ENCODE measurements at places on chromosomes 5 and 9.

DNA sequence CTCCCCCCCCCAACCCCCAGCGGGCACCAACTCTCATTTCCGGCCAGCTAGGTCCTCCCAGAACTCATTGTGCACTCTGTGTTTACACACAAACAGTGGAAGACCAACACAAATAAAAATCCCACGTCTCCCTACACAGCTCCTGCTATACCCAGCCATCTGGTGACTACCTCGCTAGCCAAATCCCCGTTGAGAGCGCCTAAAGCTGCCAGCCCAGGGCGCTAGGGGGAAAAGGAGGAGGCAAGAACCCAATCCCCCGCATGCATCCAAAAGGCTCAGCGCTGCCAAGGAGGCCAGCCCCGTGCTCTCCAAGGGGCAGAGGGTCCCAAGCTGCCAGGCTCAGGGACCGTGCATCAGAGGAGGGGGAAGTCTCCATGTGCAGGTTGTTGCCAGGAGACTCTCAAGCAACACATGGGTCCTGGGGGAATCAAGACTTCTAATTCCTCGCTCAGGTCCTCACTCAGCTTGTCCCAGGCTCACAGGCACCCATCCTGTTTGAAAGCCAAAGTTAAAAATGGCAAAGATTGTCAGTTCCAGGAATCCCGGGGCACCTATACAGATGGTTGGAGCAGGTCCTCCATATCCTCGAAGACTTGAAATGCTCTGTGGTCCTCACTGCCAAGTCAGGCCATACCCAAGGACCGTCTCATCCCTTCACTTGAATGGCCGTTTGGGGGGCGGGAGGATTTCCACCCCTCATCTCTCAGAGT lies 2.7 kb downstream of the ASTN2 start:
- DNase-seq = no peak

GRCh38 chr5:83493644-83494043 lies 22.1 kb downstream of the VCAN start:
- no peak for DNase-seq

- DNase-seq = no peak
These were observed 32.1 kb upstream of the DENND4C start for GRCh38 chr9:19198406-19198805.

DNA sequence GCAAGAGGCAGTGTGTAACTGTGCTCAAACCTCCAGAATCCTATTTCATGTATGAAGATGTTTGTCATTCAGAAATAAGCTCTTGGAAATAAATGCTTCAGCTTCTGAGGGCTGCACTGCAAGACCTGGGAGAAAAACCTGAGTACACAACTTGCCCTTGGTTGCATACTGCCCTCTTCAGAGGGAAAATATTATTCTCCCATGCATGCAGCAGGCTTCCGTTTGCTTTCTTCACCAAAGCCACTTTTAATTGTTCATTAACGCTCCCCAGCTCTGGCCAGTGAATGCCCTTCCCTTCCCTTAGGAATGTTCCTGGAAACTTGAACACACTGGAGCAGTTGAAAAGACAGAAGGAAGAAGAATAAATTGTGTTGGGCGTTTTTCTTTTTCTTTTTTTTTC lies 2.5 kb upstream of the WHRN start:
- DNase-seq = no peak

GRCh38 chr9:114016101-114016500 lies 62.0 kb downstream of the AMBP start:
- no peak for DNase-seq

GRCh38 chr5:50320131-50320749 lies 120.8 kb downstream of the EMB start:
- no peak for DNase-seq

GRCh38 chr5:141560151-141560550 lies 58.6 kb downstream of the DIAPH1 start:
- DNase-seq = peak; percentile 41

- no peak for DNase-seq
These were observed 366.7 kb upstream of the IRX4 start for GRCh38 chr5:2249442-2249841.

DNA sequence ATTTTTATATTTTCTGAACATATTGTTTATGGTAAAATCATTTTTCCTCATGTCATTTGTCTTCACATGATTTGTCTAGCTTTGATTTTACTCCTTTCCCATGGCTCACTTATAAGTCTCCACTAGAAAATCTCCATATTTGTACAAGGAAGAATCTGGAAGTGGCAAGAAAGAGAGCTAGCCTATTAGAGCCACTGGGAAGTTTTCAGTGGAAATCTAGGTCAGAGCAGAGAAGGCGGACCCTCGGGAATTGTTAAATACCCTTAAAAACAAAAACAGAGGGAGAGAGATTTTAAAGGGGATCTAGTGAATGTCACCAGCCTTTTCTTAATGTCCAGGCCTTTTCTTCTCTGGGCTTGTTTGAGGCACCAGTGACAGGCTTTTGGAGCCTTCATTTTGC lies 56.6 kb downstream of the GRAMD2B start:
- DNase-seq = no peak

- DNase-seq = no peak
These were observed 25.4 kb upstream of the DCP2 start for GRCh38 chr5:112951124-112951702.

GRCh38 chr5:174358276-174358675 lies 312.8 kb downstream of the NSG2 start:
- no peak for DNase-seq

DNA sequence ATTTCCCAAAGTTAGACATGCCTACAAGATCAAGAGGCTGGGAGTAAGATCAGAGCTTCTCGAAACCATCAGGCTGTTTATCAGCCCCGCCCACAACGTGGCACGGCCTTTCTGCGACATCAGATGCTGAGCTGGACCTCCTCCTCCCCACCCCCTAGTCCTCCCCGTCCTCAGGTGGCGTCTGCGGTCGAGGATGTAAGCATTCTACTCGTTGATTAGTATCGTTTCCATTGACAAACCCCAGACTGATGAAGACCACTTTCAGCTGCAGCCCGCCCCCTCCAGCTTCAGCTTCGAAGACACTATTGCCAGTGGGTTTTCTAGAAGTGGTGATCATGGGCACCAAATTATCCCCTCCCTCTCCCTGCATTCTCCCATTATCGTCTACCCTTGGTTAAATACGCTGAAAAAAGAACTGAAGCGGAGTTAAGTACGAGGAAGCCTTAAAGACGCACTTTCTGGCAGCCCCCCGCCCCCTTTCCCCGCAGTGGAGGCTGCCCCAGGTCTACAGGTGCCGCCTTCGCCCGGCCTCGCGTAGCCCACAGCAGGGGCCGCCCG lies 1.1 kb downstream of the PPIC start:
- DNase-seq = peak; percentile 17

DNA sequence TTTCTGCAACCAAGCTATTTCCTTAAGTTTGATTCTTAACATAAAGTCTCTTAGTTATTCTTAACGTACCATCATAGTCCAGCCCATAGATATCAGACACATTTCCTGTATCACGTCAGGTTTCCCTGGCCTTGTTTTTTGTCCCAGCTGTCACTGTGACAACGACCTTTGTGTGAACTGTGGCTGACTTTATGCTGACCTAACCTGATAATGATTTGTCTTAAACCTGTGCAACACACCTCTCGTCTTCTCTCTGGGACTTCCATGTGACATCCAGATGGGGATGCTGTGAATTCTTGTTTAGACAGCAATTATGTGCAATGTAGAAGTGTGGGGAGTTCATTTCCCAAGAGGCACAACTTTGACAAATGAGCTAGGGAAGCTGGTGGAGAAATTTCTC lies 662.8 kb downstream of the PTPRD start:
- no peak for DNase-seq

DNA sequence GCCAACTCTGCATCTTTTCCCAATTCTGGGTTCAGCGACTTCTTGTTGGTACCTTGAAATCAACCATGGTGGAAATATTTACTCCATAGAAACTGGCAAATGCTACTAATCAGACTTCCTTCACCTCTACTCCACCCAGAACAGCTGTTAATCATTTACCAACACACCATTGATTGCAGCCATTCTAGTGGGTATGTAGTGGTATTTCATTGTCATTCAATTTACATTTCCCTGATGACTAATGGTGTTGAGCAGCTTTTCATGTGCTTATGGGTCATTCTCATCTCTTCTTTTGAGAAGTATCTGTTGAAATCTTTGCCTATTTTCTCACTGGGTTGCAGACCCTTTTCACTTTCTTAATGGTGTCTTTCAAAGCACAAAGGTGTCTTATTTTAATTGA lies 122.4 kb upstream of the MSX2 start:
- DNase-seq = no peak

DNA sequence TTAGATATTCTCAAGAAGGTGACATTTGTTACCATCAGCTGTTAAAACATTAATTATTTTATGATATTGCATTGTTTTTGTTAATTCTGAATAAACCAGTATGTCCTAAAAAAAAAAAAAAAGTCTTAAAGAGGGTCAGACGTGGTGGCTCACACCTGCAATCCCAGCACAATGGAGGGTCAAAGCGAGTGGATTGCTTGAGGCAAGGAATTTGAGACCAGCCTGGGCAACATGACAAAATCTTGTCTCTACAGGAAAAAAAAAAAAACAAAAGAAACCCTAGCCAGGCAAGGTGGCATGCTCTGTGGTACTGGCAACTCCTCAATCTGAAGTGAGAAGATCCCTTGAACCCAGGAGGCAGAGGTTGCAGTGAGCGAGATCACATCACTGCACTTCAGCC lies 46.8 kb downstream of the CYLC2 start:
- no peak for DNase-seq

DNA sequence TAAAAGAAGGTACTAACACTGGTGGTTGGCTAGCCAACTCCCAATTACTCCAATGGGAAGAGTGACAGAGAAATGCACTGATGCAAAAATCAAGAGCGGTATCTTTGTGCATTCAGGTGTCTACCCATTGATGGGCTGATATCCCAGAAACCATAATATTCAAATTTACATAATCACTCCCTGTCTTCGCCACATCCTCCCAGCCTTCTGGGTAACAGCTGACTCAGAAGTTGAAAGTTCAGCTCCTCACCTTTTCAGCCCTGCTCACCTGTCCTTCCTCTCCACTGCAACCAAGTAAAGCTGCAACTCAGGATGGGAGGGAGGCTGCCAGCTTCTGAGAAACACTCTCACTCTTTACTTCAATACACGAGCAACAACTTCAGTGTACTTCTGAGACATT lies 6.9 kb downstream of the SUSD1 start:
- DNase-seq = no peak

DNA sequence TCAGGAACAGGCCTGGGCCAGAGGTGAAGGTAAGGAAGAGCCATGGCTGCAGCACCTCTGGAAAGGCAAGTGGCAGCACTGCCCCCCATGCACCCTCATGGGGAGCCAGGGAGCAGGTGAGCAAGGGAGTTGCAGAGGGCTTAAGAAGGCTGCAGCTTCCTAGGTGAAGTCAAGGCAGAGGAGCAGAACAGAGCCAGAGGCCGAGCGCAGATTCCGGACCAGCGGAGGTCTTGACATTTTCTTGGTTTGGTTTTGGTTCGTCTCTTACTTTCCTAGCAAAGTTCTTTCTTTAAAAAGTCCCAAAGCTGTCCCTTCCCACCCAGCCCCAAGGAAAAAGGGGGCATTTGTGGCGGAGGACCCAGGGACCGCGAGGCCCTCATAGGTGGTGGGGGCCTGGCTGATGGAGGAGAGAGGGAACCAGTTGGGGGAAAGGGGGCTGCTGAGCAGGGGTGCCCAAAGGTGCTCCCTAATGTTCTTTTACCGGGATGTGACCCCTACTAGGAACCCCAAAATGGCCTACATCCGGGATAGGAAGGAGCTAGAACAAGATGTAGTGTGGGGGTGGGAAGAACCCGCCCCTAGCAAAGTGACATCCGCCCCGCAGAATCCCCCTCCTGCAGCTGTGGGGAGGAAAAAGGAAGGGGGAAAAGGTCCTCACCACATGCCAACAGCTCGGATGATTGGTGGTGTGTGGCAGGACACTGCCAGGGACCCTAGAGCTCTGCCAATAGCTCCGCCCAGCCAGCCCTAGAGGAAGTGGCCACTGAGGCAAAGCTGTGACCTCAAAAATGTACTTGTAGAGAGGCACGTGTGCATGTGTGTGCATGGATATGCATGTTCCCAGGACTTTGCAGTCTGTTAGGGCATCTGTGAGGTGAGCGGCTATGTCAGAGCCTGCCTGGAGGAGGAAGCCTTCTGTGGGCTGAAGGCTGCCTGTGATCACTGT lies 914 bp upstream of the CD72 start:
- no peak for DNase-seq

DNA sequence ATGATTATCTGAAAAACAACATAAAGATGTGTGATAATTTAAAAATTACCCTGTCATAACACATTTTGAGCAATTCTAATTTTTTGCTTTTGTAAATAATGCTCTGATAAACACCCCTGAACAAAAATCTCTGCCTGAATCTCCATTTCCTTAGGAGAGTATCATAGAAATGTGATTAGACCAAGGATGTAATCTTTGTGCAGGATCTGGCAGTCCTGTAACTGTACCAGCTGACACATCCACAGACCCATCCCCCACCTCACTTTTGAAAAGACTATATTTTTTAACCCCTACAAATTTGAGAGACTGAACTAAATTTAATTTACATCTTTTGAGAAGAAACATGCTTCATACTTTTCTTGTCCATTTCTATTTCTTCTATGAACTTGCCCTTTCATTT lies 101.7 kb downstream of the GNAQ start:
- DNase-seq = no peak

DNA sequence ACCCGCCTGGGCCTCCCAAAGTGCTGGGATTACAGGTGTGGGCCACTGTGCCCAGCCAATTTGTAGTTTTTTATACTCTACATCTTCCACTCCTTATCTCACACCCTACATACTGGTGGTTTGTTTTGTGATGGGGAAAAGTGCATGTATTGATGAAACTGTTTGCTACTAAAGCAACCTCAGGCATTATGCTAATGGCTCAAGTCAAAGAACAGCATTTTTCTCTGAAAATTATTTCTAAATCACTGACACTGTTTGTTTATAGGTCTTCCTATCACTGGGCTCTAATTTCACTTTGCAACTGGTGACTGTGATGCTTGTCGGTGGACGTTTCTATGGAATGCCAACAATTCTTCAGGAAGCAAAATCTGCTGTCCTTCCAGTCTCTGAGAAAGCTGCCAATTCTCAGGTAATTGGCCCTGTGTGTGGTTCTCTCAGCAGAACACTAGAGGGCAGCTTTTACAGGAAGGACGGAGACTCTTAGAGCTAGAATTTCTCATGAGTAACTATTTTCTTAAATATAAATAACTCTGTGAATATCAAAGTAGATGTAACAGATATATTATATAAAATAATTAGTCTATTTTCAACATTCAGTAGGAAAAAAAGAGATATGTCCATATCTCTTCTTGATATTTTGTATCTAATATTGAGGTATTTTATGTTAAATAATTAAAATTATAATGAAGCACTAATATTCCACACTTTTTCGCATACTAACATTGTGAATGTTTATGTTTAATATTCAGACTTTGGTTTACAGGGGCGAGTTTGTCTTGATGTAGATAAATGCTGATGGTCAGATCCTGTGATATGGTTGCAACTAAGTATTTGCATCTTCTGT lies 244.1 kb downstream of the ADGRV1 start:
- peak; percentile 37 for DNase-seq

Measured in NCI-H2227 treated with DMSO at 0.1 percent for 48 hours (cell line).